ENCODE measurements at places on chromosomes 1 and 21.
A peak's percentile ranks its signal among the peaks of the same experiment; 100 is the strongest.

DNA sequence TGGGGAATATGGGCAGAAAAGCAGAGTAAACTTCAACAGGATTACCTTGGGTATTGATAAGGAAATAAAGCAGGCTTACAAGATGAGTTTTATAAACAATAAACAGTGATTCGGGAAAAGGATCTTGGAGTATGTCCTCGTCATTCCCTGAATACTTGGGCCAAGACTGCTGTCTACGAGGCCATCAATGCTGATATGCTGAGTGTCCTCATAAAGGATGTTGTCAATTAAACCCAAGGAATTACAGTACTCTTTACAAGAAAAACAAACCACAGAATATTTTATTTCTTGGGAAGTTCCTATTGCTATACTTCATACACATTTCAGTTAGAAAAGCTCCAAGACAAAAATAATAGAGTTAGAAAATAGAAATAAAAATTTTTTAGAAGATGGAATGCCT is 34.9 kb downstream of the ATP1B1 start:
- H3K27me3 ChIP-seq, result no peaks in the 10 kb centered on the region
- H3K4me1 ChIP-seq, result peaks cover 3% of the 10 kb centered on the region
- no peak overlapping the region for H3K4me3 ChIP-seq
- no peaks in the 10 kb centered on the region for H3K36me3 ChIP-seq
- no peak for DNase-seq

GRCh38 chr1:198281911-198282310 is 125.1 kb downstream of the NEK7 start:
- H3K4me1 ChIP-seq, result no peaks in the 10 kb centered on the region
- no peaks in the 10 kb centered on the region for H3K36me3 ChIP-seq
- H3K27ac ChIP-seq, result no peak overlapping the region
- no peak for DNase-seq
- no peaks in the 10 kb centered on the region for H3K27me3 ChIP-seq
- H3K4me3 ChIP-seq, result no peak overlapping the region

DNA sequence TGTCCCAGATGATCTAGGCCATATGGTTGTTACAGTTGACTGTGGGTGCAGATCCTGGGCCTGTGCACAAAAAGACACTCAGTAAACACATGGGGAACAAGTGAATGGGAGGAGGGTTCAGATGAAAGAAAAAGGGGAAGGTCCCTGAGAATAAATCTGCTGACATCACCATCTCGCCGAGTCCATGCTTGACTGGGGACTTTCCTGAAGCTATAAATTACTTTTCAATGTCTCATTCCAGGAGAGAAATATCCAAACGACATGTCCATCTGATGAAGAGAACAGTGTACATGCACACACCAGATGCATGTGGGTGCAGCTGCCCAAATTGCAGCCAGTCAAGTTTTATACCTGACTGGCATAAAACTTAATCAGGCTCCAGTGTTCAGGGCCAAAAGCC is 109.0 kb downstream of the HIVEP3 start:
- H3K36me3 ChIP-seq, result no peaks in the 10 kb centered on the region
- no peak overlapping the region for H3K4me3 ChIP-seq
- H3K27ac ChIP-seq, result no peak overlapping the region
- no peaks in the 10 kb centered on the region for H3K27me3 ChIP-seq

- H3K36me3 ChIP-seq, result no peaks in the 10 kb centered on the region
- DNase-seq, result no peak
Observed at GRCh38 chr1:67440339-67440738, 10.1 kb upstream of the SERBP1 start.

GRCh38 chr1:169812131-169812530 is 17.4 kb upstream of the METTL18 start:
- H3K4me3 ChIP-seq, result no peak overlapping the region
- no peaks in the 10 kb centered on the region for H3K27me3 ChIP-seq
- no peak for DNase-seq
- H3K4me1 ChIP-seq, result no peaks in the 10 kb centered on the region
- peaks cover 17% of the 10 kb centered on the region for H3K36me3 ChIP-seq

DNA sequence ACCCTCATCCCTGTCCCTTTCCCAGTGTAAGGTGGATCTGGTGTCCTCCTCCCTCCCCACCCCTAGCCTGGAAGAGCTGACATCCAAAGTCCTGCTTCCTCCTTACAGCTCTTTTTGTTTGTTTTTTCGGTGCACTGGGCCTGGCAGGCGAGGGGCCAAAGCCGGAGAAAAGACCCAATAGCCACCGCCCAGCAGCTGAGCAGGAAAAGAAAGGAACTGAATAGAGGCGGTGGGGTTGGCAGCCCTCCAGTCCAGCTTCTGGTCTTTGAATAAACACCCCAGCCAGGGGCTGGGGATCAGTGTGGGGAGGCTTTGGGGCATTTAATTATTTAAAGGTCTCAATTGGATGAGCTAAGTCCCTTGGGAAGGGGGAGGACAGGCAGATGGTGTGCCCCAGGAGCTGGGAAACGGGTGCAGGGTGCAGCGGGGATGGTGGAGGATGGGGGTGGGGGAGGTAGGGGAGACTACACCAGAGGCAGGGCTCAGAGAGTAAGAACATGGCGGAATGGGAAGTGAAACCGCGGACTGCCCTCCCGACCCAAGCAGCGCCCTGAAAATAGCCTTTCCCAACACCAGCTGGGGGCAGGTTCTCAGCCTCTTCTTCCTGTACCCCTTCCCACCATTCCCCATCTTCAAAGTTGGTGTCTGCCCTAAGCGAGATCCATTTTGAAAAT is 20.2 kb downstream of the BTG2 start:
- no peak overlapping the region for H3K27ac ChIP-seq
- H3K4me1 ChIP-seq, result peaks cover 37% of the 10 kb centered on the region
- H3K4me3 ChIP-seq, result peak overlapping the region; percentile 34
- DNase-seq, result no peak
- peaks cover 62% of the 10 kb centered on the region for H3K27me3 ChIP-seq

GRCh38 chr1:238061967-238062613 is 171.4 kb upstream of the ZP4 start:
- no peak for DNase-seq
- H3K4me3 ChIP-seq, result no peak overlapping the region
- no peaks in the 10 kb centered on the region for H3K27me3 ChIP-seq
- H3K36me3 ChIP-seq, result no peaks in the 10 kb centered on the region
- H3K4me1 ChIP-seq, result no peaks in the 10 kb centered on the region

- peaks cover 83% of the 10 kb centered on the region for H3K4me1 ChIP-seq
- H3K27me3 ChIP-seq, result no peaks in the 10 kb centered on the region
- H3K27ac ChIP-seq, result peak overlapping the region; percentile 26
- no peak for DNase-seq
- no peaks in the 10 kb centered on the region for H3K36me3 ChIP-seq
Observed at GRCh38 chr1:158011714-158012113, 18.3 kb downstream of the KIRREL1 start.

Data from GM23338 (cell line).